ENCODE measurements at places on chromosomes 3 and 15.

DNA sequence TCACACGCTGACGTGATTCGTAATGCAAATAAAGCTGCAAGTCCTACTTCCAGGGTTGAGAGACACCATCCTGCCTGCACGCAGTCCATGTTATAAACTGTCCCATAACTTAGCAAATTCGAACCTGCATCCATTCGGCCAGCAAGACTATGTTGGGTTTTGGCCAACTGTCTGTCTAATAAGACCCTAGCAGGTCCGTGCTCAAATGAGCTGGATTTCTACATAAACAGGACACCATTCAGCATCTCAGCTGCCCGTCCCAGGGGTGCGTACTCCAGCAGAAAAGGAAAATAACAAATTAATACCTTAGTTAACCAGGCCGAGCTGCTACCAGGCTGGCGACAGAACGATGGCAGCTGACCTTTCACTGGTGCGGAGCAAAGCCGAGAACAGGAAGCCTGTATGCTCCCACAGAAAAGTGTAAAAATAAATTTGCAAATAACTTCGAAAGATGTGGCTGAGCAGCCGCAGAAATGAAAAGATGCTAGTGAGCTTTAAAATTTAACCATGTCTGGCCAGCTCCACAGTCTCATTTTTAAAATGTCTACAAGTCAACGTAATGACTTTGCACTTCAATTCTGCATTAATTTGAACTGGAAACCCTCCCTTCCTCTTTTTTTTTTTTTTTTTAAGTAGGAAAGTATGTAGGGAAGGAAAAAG is 97.1 kb upstream of the SNRPA1 start:
- DNase-seq, result no peak

GRCh38 chr3:65871305-65872141 is 167.2 kb downstream of the MAGI1 start:
- DNase-seq, result no peak

DNA sequence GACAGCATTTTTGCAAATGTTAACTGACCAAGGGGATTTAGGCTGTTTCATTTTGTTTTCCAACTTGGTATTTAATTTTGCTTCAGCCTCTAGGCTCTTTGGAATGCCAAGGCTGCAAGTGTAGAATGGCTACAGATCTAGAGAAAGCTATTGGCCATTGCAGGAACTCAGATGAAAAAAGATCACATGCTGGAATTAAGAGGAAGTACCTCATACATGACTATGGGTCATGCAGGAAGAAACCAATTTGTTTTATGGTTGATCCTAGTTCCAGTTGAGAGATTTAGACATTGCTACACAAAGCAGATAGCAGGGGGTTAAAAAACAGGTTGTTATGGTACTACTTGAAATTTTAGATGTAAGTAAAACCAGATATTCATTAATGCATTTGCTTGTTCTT is 12.7 kb upstream of the CLDN16 start:
- no peak for DNase-seq

- no peak for DNase-seq
Measured at GRCh38 chr3:172261054-172261453, 187.2 kb downstream of the GHSR start.

DNA sequence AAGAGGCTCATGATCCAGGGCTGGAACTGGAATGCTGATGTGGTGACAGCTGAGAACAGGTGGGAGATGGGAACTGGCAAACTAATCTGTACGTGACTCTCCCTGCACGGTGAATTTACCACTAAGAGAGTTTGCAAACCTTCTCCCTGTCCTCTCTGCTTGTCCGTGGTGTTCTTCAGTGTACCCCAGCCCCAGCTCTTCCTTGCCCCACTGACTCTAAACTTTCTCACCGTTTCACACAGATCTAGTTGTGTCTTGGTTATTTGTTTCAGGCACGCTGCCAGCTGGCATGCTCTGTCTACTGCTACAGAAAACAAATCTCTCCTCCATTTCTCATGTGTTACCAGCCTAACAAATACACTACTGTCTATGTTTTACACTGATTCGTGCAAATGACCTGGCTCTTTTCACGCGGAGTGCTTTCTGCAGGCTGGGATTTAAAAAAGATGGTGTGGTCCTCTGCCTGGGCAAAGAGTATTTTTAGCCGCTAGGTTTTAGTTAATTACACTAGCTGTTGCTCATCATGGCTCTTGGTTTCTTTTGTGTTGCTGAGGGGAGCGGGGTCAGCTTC is 192.7 kb upstream of the LRIG1 start:
- no peak for DNase-seq

All from M059J (cell line).